ENCODE measurements at places on chromosomes 16 and 17. TPM values are rescaled to one million over a fixed set of nuclear protein-coding genes. Genes with fewer than 3 reads are reported as not detected.

GRCh38 chr17:12900474-12900873 is 111.2 kb downstream of the ARHGAP44 start:
- DNase-seq = no peak

GRCh38 chr17:63222655-63223054 is 223.5 kb downstream of the CYB561 start:
- DNase-seq = no peak

DNA sequence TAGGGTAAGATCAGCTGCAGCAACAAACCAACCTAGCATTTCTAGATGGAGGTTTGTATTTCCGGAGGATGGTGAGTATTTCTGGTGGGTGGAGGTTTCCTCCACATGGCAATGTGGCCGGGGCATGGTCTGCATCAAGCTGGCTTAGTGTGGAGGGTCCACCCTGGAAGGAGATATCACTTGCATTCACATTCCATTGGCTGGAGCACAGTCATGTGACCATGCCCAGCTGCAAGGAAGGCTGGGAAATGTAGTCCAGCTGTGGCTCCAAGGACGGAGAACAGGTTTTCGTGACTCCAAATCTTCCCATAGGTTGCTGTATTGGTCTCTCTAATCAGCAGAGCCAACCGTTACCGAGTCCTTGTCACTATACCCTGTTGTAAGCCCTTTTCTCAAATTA is 68.7 kb downstream of the RAI1 start:
- DNase-seq = no peak

- no peak for DNase-seq
Observed at GRCh38 chr16:5188318-5188988, 90.9 kb upstream of the EEF2KMT start.

DNA sequence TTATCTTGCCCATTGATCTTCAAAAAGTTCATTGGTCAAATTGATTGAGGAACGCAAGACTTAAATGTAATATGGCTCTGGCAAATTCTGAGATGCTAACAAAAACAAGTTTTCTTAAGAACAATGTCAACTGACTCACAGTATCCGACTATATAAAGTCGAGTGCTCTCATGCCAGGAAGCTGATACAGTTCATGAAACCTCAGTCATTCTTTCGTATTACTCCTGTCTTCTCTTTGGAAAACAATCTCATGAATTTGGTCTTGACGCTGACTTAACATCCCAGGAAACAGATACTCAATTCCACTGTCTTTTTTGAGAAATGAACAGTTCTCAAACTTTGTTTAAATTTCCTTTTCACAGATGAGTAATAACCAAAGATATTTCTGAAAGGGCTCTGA is 704.9 kb downstream of the MAF start:
- no peak for DNase-seq

DNA sequence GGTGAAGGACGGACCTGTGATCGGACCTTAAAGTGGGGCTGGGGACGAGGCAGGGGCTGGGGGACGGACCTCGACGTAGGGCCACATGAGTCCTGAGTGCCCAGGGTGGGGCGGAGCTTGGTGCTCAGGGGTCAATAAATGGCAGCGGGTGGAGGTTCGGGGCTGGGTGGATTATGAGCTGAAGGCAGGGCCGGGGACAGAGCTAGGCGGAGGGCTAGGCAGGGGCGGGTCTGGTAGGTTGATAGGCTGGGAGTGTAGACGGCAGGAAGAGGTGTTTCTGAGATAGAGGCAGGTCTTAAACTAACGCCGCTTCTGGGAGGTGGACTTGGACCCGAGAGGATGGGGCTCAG is 733 bp downstream of the CHRNB1 start:
- DNase-seq = no peak

GRCh38 chr17:413016-413350 is 60.4 kb upstream of the RPH3AL start:
- DNase-seq = no peak

GRCh38 chr16:55439101-55439690 is 39.8 kb upstream of the MMP2 start:
- DNase-seq = no peak

DNA sequence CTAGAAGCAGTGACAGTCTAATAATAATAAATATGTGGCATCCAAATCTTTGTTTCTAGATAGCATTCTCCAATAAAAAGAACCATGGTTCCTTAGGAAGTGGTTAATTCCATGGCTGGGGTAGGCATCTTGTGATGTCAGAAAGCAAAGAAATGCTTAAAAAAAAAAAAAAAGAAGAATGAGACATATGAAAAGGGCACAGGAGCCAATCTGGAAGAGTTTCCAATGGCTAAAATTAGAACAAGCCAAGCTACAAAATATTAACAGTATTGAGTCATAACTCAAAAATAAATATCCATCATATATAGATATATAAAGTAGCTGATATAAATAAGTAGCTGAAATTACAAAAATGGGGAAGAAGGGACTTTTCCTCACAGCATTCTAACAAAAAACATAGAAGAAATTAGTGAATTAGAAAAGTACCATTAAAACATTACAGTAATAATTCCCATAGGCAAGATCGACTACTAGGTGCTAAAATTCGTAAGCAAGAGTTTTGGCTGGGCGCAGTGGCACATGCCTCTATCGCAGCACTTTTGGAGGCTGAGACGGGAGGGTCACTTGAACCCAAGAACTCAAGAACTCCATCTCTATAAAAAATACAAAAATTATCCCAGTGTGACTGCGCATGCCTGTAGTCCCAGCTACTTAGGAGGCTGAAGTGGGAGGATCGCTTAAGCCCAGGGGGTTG is 111.3 kb downstream of the TRIM37 start:
- DNase-seq = no peak

KIF2B gene
- not detected for total RNA-seq

GRCh38 chr17:82333279-82334171 is at the start of gene SECTM1:
TSS of gene SECTM1 (minus strand) at chr17:82333766. CDS start at chr17:82327240, 6,526 bp downstream.
- no peak for DNase-seq

IRF8 gene
- total RNA-seq = 248 TPM
